ENCODE measurements at places on chromosomes 13 and 19.

GRCh38 chr19:1819341-1820255, 7.5 kb upstream of the ATP8B3 start:
- DNase-seq = no peak

DNA sequence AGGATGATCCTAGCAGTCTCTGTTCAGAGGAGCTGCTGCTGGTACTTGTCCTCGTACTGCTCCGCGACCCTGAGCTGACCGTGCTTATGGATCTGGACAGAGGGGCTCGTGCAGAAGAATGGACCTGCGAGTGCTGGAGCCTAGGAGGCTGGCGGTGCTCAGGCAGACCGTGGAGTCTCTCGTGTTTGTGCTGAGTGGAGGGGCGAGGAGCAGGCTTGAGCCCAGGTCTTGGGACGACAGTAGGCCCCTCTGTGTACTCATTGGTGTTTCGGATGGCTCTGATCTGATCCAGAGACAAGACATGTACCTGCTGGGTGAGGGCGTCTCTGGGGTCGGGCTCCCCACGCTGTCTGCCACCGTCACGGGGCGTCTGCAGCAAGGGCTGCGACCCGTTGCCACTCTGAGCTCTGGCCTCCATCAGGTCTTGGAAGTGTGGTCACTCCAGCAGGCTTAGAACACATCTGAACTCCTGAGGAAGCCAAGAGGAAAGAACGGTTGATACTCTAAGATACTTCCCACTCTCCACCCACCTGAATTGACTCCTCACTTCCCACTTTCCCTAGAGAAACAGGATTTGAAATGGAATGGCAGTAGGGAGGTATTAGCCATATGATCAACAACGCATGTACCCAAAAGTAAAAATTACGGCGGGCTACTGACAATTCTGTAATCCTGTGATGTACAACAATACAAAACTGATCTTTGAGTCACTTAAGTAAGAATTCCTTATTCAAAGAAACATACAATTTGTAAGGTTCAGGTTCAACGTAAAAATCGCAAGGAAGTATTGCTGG, 3.4 kb downstream of the SPRY2 start:
- DNase-seq = no peak

GRCh38 chr13:45623516-45624090, 8.1 kb upstream of the ERICH6B start:
- no peak for DNase-seq

DNA sequence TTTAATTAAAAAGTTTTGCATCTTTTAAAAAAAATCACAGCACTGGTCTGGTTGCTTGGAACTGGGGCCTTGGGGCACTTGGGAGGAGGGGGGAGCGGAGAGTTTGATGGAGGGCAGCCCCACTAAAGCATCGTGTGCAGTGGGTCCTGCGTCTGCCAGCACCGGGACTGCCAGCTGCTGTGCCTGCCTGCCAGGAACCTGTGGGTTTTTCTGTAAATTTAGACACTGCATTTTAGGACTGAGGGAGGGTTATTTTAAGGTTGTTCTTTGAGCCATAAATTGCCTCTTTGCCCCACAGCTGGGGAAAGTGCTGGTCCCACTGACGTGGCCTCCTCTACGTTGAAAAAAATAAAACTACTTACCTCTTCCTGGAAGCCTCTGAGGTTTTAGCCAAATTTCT, 2.9 kb downstream of the KLF2 start:
- no peak for DNase-seq

- DNase-seq = no peak
These were observed 117.7 kb upstream of the GJB6 start for GRCh38 chr13:20349564-20350381.

DNA sequence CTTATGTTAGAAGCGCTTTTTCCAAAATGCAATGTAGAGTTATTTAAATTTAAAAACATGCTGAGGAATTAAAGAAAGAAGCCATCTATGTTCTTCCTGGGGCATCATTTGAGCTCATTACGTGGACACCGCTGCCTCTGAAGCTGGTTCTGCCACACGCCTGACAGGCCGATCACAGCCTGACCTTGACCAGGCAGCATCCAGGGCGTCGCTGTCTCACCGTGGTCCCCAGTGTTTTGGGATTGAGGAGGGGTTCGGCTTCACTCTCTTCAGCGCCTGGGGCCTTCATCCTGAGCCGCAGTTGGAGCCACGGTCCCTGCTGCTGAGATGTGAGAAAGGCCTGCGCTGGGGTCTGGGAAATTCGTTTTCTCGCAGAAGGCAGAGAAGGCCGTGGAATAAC, 64.0 kb downstream of the ATP11A start:
- DNase-seq = no peak

GRCh38 chr13:99774644-99775043, 196.9 kb downstream of the ZIC5 start:
- no peak for DNase-seq

GRCh38 chr19:341386-342127, 3.0 kb downstream of the MIER2 start:
- no peak for DNase-seq
